Posterior vena cava (tissue), 2 donors: ENCODE measurements at places on chromosomes 16 and 17. TPM values are rescaled to one million over a fixed set of nuclear protein-coding genes. Genes with fewer than 3 reads are reported as not detected.

The ZNF267 gene
- 11.7 TPM for total RNA-seq

The ITGA2B gene
- 1.4 TPM for total RNA-seq

The TMC7 gene
- total RNA-seq, result 1.6 TPM

The IKZF3 gene
- total RNA-seq, result 1.6 TPM

The GPR139 gene
- total RNA-seq, result not detected
